GOT3 (cell line): ENCODE measurements at places on chromosomes 11 and 22.

DNA sequence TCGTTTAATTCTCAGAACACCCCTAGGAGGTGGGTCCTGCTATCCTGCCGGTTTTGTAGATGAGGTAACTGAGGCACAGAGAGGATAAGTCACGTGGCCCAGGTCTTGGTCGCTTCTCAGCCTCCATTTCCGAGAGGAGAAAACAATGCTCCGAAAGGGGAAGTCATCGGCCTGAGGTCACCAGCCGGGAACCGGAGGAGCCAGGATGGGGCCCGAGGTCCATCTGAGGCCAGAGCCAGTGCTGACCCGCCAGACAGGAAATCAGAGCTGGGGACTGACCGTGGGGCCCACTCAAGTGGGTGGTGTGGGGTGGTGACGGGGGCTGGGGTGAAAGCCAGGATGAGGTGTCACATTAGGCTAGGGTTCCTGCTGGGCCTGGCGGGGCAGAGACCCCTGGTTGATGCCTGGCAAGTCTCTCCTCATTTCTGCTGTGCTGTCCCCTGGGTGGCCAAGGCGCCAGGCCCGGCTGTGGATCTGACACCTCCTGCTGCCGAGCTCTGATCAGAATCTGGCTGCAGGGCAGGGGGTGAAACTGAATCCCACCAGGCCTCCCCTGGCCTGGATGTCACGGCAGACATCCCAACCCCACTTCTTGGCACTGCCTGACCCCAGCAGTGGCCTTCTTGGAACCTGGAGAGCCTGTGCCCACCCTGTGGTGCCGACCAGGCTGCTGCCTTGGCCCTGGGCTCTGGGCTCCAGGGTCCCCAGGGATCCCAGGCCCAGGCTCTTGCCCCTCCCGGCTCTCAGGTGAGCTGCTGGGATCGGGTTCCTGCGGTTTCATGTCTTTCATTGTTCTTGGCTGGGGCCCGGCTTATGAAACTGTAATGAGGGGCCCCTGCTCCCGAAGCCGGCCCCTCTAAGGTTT is 12.0 kb downstream of the TRIOBP start:
- DNase-seq: no peak

DNA sequence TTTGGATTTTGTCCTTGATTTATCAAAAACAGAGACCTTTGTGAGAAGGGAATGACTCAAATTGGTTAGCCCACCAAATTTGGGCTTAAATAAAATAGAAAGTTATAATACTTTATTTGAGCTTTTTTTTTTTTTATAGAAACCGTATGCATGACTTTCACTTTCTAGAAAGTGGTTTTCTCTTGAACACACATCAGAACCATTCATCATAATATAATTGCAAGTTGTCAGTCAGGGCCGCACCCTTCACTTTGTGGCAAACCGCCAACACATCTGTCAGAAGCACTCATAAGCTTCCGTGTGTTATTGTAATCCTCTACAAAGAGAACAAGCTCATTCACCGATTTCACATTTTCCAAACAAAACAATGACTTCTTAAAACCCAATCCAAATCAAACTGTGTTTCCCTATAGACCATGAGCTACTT is 76.1 kb downstream of the SOX6 start:
- DNase-seq: no peak

DNA sequence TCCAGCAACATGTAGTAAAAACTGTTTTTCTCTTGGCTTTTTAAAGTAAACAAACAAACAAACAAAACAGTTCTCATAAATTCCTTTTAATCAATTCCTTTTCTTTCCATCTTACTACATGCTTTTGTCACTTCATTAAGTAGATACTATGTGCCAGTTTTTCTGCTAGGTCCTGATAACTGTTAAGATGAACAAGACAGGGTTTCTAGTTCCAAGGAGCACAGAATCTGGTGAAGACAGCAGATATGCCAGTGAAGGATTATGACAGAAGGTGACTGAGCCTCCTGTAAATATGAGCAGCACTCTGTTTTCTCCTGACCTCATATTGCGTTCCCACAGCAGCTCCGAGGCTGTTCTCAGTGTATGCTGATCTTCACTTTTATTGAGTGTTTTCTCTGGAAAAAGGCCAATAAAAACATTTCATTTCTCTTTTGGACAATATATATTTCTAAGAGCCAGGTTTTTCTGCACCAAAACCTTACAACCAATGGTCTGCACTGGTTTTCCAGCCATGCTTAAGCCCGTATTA is 45.8 kb downstream of the HEPHL1 start:
- DNase-seq: no peak

DNA sequence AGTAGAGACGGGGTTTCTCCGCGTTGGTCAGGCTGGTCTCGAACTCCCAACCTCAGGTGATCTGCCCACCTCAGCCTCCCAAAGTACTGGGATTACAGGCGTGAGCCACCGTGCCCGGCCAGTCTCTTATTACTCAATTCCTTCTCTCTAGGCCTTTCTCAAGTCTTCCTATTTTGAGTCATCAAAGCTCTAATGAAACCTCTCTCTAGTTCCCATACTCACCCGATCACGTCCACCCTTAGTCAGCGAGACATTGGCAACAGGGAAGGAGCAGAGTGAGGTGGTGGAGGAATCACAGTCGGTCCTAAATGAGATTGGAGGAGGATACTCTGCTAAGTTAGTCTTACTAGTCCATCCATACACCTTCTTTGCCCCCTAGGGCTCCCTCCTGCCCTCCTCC is 5.0 kb downstream of the BSCL2 start:
- no peak for DNase-seq

- DNase-seq: no peak
These were observed 35.8 kb upstream of the RIC3 start for GRCh38 chr11:8204596-8204995.

- no peak for DNase-seq
These were observed 34.3 kb downstream of the AMOTL1 start for GRCh38 chr11:94802501-94802900.

- no peak for DNase-seq
These were observed 2.9 kb downstream of the PANX2 start for GRCh38 chr22:50173311-50173982.

DNA sequence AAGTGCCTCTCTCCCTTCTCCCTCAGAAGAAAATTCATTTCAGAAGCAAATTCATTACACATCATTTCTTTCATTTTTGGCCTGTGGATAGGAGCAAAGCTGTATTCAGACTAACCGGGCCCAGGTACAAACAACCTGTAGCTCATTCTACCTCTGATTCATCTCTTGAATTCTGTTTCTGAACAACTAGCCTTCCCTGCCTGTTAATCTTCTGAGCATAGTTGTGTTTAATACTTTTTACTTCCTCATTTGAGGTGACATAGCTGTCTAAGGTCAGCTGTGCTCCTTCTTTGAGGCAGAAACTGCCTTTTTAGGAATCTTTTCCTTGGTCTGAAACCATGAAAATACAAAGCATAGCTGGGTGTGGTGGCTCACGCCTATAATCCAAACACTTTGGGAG is 12.6 kb upstream of the IL18BP start:
- DNase-seq: no peak

DNA sequence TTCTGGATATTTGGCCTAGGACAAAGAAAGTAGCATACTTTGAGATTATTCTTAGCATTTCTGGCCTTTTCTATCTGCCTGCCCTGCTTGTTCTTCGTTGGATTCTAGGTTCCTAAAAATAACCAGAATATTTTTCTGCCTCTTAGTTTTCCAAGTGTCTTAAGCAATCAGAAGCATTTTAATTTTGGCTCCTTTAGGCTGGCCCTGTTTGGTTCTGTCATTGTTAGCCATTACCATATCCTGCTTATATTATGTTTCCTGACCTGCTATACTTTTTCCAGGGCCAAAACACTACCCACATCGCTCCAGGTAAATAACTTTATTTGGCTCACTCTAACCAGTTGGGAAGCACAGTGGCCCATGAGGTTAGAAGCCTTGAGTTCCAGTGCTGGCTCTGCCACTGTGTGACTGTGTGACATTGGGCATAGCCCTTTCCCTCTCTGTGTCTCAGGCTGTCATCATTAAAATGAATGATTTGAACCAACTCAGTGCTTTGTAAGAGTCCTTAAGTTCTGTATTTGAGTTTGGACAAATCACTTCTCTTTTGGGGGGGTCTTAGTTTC is 91.1 kb downstream of the STIM1 start:
- DNase-seq: no peak

GRCh38 chr11:26088391-26088790 is 243.5 kb upstream of the ANO3 start:
- DNase-seq: no peak

DNA sequence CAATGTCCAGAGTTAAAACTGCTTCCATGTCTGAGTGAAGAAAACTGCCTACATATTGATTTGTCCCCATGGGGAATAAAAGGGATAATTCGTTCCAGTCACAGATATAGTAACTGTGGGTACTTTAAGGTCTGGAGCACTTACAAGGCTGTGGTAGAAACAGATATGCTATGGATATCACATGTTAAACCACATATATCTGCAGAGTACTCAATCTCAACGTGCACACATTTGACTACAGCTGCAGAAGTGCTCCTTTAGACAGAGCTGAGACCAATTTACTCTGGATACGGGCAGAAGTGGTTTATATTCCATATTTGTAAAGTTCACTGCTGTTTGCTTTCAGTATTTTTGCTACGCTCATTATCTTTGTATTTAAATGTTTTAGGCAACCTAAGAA is 9.7 kb upstream of the MS4A2 start:
- no peak for DNase-seq

GRCh38 chr22:48331691-48332220 is 1495.9 kb downstream of the BRD1 start:
- DNase-seq: no peak

DNA sequence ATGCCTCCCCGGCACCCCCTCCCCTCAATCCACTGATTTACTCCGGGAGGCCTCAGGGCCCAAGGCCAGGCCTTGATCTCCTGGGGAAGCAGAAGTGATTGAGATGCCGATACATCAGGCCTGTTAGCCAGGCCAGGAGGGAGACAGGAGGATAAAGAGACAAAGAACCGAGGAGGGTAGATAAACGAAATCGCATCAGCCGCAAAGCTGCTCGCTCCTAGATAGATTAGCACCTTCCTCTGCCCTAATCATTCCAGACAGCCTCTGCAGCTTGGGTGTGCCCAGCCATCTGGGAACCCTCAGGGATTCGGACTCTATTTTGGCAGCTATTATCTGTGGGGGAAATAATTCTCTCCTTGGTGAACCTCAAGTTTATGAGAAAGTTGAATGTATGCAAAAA is 121.2 kb downstream of the ABTB2 start:
- no peak for DNase-seq

DNA sequence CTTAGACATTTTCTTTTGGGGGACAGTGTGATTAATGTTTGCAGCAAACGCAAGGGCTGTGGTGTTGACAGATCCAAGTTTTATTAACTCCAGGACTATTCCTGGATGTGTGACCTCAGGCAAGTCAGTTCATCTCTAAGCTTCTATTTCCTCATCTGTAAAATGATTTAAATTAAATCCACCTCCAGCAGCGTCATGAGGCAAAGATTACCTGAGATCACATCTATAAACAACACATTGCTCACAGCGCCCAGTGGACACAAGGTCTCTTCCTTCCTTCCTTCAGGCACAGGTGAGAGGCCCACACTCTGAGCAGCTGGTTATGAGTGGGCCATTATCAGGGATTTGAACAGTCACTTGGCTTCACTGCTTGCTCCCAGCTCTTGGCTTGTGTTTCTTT is 111.2 kb upstream of the RASSF10 start:
- no peak for DNase-seq

GRCh38 chr22:46744581-46744980 is 6.5 kb upstream of the CERK start:
- DNase-seq: no peak

GRCh38 chr22:33850724-33851123 is 69.6 kb downstream of the LARGE1 start:
- DNase-seq: no peak

- DNase-seq: no peak
These were observed 24.1 kb upstream of the RASL10A start for GRCh38 chr22:29339381-29340235.
